Posterior vena cava (tissue), 2 donors: ENCODE measurements at places on chromosomes 5 and 9. TPM values are rescaled to one million over a fixed set of nuclear protein-coding genes. Genes with fewer than 3 reads are reported as not detected.
A peak's percentile ranks its signal among the peaks of the same experiment; 100 is the strongest.

DNA sequence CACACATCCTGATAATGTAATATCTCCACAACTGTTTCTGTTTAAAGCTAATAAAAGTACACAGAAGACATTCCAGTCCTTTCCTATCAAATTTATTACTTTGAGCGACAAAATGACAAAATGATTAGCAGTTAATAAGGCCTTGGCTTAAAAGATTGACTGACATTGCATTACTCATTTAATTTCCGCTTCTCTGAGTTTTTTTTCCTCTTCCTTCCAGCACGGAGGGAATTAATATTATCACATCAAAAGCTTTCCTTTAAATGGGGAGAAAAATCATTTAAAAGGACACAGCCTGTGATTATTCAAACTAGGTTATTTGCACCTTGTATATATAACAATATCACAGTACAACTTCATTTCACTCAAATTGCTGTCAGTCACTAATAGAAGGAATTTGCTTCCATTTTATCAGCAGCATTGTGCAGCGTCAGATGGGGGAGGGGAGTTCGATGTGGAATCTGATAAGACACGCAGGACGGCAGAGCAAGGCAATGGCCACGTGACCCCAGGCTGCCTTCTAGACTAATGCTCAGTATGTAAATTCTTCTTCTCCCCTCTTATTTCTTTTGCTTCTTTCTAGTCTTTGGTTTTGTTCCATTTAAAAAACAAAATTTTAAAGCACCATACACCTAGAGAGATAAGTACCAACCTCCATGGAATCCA is 400.5 kb downstream of the IRX1 start:
- DNase-seq: no peak

DNA sequence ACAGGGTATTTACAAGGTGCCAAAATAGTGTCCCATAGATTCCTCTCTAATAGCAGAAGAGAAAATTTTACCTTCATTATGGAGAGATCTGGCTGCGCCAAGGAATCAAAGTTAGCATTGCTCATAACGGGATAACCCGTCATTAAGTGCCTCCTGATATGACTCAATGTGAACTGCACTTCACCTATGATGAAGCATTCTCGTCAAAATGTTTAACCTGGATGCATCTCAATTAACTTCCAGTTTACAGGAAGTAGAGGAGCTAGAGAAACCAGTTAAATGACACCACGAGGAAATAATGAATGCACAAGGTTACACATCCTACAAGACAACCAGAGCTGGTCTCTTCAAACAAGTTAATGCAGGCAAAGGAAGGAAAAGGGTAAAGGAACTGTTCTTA is 17.2 kb downstream of the FBXW11 start:
- DNase-seq: no peak

DNA sequence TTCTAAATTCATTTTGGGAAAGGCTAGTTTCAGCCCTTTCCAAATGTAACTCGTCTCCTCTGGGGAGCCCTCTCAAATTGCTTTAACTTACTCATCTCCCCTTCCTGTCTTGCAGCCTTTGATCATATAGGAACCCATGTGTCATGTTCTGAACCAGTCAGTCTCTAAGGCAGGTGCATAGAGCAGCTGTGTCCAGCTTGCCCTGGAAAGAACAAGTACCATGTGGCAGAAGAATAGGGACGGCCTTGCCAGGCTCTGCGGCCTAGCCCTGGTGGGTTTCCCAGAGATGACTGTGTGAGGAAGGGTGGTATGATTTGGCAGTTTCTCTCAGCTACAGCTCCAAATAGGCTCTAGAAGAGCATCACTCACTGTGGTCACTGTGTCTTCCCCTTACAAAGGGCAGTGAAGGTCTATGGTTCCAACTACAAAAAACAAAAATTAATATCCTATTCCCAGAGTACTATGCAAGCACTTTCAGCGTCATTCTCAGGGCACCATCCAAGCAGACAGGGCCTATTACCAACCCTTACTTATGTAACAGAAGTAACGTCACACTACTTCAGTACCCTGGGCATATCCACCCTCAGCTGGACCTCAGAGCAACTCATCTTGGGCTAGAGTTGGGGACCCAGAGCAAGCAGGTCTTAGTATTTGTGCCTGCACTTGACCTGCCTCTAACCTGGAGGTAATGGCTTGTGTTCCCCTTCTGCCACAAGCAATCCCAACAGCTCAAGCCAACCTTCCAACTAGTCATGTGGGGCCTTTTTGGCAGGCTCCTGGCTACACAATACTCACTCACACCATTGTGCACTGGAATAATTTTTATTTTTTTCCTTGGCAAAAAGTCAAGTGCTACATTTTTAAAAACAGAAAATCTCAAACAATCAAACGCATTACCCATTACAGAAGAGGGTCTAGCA is 37.2 kb upstream of the UBAP2 start:
- no peak for DNase-seq

DNA sequence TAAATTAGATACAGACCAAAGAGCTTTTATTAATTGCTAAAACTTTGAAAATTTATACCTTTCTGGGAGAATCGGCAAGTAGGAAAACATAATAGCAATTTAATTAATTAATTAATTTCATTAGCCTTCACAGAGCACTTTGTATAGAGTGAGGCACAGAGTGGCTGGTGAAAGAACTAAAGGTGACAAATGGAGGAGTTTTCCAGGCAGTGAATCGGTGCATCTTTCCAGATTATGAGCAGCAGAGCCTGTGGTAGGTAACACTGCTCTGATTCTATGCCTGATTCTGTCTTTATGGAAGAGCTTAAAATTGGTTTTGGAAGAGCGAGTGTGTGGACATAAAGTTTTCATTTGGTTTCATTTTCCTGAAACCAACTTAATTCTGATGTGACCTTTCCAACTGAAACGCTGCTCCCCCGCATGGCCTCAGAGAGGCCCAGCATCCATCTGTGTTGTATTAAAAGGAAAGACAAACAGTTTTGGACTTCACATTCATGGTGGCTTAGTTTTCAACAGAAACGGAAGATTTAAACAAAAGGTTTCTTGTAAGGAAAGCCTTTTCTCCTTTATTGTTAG is 188.9 kb upstream of the RPS23 start:
- no peak for DNase-seq

DNA sequence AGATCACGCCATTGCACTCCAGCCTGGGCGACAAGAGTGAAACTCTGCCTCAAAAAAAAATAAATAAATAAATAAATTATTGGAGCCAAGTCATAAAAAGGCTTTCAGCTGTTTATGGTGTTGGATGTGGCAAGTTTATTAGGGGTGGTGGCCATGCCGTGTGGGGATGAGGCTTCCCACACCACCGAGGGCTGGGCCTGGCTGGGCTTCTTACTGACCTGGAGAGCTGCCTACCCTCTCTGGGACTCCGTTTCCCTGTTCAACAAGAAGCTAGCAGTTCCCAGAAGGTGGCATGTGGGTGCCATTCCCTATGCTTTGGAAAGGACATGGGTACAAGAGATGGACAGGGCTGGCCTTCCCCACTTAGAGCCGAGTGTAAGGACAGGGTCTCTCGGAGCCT is 22.6 kb downstream of the GPRIN1 start:
- no peak for DNase-seq

- DNase-seq: no peak
These were observed 172.1 kb downstream of the BAAT start for GRCh38 chr9:101212661-101213060.

- DNase-seq: no peak
These were observed 125.7 kb downstream of the NIPBL start for GRCh38 chr5:37002176-37002751.

The CDH12 gene
- total RNA-seq: not detected

DNA sequence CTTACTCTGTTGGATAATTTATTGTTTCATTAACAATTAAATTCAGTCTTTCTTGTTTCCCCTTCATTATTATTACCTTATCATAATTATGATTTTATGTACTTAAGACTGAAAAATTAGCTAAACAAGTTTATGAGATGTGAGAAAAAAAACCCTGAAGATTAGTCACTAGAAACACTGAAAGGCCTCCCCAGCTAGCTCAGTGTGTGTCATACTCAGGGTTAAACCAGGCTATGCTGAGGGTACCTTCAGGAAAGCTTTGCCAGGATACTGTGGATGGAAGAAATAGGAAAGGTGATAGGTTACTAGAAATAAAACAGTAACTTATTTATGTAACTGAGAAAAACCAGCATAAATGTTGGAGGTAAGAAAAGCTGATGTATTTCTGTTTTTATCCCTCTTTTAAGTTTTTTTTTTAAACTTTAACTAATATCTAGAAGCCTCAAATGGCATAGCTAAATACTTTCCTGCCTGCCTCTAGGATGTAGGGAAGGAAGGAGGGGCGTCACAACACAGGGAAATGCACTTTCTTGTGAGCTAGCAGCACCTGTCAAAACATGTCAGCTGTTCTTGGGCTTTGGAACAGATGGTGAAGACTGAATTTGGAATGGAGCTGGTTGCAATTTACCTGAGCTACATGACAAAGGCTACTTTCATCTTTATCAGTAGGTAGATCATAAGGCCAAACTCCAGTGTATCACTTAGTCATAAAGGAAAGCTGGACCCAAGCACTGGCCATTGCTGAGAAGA is 24.2 kb downstream of the NMRK1 start:
- no peak for DNase-seq

The NUTM2G gene
- total RNA-seq: not detected

DNA sequence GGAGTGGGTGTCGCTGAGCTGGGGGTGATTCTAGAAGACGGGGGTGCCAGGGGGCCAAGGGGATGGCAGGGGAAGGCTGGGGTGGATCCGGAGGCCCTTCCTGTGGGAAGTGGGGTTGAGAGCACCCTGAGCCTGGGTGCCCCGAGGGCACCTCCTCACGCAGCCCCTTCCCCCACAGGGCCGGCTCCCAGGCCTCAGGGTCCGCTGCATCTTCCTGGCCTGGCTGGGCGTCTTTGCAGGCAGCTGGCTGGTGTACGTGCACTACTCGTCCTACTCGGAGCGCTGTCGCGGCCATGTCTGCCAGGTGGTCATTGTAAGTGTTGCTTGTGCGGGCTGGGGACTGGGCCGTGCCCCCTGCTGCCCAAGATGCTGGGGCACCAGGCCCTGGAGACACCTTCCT is 5.0 kb downstream of the DIPK1B start:
- peak; percentile 74 for DNase-seq

The SLCO6A1 gene
- not detected for total RNA-seq

The THBS4 gene
- total RNA-seq: 58.2 TPM

DNA sequence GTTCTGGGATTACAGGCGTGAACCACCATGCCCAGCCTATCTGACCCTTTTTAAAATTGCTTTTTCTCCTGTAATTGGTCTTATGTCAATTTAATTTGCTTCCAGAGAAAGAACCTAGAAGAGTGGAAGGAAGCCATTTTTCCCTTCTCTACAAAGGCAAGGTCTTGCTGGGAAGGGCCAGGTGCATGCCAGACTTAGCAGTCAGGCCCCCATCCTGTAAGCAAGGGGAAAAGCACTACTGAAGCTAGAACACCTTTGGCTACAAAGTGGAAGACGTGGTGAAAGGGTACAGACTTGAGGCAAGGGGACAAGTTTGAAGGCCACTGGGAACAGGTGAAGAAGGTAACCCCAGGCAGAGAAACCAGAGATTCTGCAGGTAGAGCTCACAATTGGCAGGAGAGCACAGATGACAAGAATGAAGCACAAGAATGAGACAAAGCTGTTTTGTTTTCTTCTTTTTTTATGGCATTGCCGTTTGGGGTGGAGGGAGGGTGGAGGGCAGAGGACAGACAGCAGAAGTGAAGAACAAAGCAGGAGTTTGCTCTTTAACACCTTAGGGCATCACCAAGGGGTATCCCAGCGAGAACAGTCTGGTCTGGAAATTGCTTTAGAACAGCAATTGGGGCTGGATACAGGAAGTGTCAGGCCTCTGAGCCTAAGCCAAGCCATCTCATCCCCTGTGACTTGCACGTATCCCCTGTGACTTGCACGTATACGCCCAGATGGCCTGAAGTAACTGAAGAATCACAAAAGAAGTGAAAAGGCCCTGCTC is 72.9 kb downstream of the SERINC5 start:
- DNase-seq: no peak

- no peak for DNase-seq
These were observed 3.0 kb downstream of the FRRS1L start for GRCh38 chr9:109164042-109164441.

The GLRA1 gene
- total RNA-seq: not detected

DNA sequence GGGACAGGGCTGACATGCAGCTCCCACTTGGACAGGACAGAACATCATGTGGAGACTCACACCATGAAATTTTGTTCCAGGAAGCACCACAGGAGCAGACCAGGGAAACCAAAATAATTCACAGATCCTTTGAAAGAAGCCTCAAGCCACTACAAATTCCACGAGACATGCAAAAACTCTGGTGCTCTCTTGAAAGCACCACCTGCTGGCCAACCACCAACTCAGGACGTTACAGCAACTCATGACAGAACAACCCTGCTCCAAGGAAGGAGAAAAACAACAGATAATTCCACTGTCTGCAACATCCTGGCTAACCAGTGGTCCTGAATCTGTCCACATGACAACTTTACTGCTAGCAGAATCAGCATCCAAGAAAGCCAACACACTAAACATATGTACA is 516.0 kb downstream of the SPATA31D1 start:
- DNase-seq: no peak

The ABCA1 gene
- 32.9 TPM for total RNA-seq

- no peak for DNase-seq
These were observed 47.3 kb upstream of the TRMT10B start for GRCh38 chr9:37706290-37706689.

The FAM200C gene
- 4.8 TPM for total RNA-seq

The FAT2 gene
- total RNA-seq: not detected

The PCDHA3 gene
- 0.23 TPM for total RNA-seq

DNA sequence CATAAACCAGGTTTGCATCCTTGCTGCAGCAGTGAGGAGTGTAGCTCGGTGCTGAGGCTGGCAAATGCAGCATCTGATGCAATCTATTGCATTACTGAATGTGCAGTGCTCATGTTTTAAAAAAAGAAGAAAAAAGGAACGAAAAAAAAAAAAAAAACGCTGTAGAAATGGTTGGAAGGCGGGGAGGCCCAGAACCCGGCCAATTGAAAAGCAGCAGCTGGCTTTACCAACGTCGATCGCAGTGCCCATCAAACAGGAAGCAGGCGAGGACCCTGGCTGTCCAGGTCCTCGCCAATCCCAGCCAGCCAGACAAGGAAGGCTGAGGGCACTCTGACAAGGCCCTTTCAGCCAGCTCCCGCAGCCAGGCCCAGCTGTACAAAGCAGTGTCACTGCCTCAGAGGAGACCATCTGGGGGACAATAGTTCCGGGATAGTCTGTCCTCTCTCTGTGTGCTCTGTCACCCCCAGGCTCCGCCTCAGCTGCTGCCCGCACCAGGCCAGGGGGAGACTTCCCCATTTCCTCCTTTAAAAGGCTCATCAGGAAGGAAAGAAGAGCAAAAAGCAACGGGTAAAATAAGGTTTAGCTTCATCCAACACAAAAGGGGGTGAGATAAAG is 21.8 kb upstream of the CPEB4 start:
- DNase-seq: peak; percentile 81

DNA sequence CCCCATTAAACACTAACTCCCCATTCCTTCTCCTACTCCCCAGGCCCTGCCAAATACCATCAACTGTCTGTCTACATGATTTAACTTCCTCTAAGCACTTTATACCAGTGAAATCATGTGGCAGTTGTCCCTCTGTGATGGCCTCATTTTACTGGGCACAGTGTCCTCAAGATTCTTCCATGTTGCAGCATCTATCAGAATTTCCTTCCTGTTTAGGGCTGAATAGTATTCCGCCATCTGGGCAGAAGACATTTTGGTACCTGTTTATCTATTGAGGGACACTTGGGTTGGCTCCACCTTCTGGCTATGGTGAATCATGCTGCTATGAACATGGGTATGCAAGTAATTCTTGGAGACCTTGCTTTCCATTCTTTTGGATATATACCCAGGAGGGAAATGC is 59.4 kb upstream of the IRX4 start:
- DNase-seq: no peak

The FBN2 gene
- total RNA-seq: 6.3 TPM

GRCh38 chr5:177409043-177409801 is at the start of gene F12:
TSS of gene F12 (minus strand) at chr5:177409564. CDS start at chr5:177409527, 37 bp downstream.
- no peak for DNase-seq

GRCh38 chr9:79020276-79020675 is 551.5 kb upstream of the TLE4 start:
- no peak for DNase-seq

The DPP7 gene
- total RNA-seq: 108 TPM
